Naive thymus-derived CD4-positive, alpha-beta T cell (primary cell): ENCODE measurements at places on chromosomes 16 and 17.

- DNase-seq, result no peak
These were observed 6.3 kb downstream of the C17orf75 start for GRCh38 chr17:32335687-32336086.

GRCh38 chr16:84813141-84813934, 6.4 kb upstream of the CRISPLD2 start:
- no peak for DNase-seq

DNA sequence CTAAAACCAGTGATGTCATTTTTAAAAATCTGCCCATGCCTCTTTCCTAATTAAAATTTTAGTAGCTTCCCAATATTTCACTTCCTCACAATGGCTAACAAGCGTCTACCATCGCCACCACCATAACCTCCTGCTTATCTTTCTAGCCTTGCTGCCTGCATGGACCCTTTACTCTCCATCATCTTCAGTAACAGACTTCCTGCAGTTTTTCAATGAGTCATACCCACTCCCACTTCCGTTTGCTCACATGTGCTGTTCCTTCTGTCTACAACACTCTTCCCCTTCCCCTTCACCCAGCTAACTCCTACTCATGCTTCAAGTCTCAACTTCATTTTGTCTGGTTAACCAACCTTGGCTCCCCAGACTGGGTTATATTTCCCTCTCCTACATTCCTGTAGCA, 12.8 kb upstream of the SKAP1 start:
- no peak for DNase-seq

- DNase-seq, result no peak
These were observed 73.1 kb downstream of the CEP95 start for GRCh38 chr17:64579917-64580316.

- no peak for DNase-seq
These were observed 52.3 kb downstream of the YWHAE start for GRCh38 chr17:1347589-1348323.

DNA sequence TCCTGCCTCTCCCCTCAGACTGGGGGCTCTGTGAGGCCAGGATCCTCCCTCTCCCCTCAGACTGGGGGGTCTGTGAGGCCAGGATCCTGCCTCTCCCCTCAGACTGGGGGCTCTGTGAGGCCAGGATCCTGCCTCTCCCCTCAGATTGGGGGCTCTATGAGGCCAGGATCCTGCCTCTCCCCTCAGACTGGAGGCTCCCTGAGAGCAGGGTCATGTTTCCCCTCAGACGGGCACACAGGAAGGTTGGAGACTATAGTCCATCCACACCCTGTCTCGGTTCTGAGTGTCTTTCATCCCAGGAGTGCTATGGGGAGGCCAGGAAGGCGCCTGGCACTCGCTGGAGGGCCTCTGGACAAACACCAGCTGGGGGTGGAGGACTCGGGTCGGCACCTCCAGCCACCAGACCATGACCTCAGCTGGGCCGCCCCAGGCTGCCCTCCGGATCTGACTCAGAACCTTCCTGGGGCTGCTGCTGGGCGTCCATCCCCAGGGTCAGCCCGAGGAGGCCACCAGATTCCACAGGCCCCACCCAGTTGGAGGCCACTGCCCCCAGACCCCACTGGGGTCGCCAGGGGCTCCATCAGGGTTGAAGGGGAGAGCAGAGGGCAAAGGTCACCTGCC, 21.9 kb upstream of the DLX4 start:
- DNase-seq, result no peak

DNA sequence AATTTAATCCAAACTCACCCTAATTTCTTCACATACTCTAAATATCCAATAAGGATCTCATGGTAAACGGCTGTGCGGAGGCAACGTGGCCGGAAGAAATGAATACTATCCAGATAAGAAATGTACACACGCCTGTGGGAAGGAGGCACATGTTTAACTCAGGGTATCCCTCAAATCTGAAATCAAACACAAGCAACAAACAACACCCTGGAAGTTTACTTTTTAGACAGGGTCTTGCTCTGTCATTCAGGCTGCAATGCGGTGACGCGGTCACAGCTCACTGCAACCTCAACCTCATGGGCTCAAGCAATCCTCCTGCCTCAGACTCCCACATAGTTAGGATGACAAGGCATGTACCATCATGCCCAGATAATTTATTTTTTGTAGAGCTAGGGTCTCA, 21.2 kb upstream of the TRAP1 start:
- no peak for DNase-seq
